ENCODE measurements at places on chromosomes 1 and 21.

- DNase-seq = no peak
Measured at GRCh38 chr1:38133304-38133703, 86.7 kb upstream of the POU3F1 start.

GRCh38 chr1:36523850-36524249 lies 41.1 kb upstream of the CSF3R start:
- DNase-seq = no peak

GRCh38 chr1:245710961-245711903 lies 556.4 kb downstream of the KIF26B start:
- DNase-seq = no peak

- no peak for DNase-seq
Measured at GRCh38 chr1:13556224-13556764, 27.3 kb upstream of the PDPN start.

DNA sequence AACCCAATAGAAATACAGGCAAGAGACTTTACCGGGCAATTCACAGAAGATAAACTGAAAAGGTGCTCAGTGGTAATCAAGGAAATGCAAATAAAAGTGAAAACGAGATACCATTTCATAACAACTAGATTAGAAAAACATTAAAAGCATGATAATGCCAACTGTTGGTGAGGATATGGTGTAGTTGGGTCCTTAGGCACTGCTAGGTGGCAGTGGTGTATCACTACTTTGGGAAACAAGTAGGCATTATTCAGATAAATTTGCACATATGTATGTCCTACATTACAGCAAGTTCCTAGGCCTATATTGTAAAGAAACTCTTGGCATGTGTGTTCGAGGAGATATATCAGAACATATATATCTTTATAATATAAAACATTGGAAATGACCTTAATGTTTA lies 31.0 kb downstream of the AZIN2 start:
- DNase-seq = peak; percentile 55

- DNase-seq = no peak
Measured at GRCh38 chr1:53419034-53419433, 40.2 kb upstream of the DMRTB1 start.

- DNase-seq = no peak
Measured at GRCh38 chr21:29961291-29962027, 21.7 kb upstream of the GRIK1 start.

DNA sequence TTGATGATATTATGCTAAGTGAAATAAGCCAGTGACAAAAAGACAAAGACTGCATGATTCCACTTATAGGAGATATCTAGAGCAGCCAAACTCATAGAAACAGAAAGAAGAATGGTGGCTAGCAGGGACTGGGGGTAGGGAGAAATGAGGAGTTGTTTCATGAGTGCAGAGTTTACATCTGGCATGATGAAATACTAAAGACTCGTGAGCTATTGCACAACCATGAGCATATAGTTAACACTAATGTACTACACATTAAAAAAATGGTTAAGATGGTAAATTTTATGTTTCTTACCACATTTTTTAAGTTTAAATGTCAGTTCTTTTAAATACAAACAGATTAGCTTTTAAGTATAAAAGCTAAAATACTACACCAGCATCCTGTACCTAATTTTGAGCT lies 57.8 kb downstream of the ESRRG start:
- DNase-seq = peak; percentile 24

DNA sequence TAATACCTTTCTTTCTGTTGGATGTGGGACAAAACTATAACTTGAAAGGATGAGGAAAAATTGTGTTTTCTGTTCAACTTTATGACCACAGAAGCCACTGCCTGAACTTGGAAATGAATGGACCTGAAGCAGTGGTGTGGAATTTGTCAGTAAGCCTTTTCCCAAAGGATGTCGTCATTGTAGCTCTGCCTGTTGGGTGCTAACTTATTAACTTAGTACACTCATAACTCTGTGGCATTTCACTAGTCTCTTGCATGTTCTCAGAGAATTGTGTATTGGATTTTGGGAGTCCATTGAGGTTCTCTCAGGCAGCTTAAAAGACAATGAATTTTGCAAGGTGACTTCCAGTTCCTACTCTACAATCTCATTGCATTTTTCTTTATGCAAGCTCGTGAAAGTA lies 49.6 kb downstream of the KCNK2 start:
- no peak for DNase-seq

GRCh38 chr1:168243198-168243597 lies 17.4 kb downstream of the SFT2D2 start:
- no peak for DNase-seq

DNA sequence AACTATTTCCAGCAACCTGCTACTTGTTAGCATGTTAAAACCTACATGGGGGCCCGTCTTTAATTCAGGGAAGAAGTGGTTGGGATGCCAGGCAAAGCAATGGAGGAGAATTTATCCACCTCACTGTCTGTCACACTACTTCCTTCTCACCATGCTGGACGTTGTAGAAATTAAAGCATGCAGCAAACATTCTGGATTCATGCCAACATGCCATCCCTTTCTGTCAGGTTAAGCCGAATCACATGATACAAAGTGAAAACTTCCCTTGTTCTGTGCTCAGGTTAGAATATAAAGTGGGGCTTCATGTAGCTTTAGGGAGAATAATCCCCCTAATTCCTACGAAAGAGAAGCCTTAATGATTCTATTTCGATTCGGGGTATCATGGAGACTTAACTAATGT lies 95.5 kb downstream of the ERG start:
- DNase-seq = no peak

GRCh38 chr21:35019631-35020032 lies 29.5 kb downstream of the RUNX1 start:
- DNase-seq = no peak

DNA sequence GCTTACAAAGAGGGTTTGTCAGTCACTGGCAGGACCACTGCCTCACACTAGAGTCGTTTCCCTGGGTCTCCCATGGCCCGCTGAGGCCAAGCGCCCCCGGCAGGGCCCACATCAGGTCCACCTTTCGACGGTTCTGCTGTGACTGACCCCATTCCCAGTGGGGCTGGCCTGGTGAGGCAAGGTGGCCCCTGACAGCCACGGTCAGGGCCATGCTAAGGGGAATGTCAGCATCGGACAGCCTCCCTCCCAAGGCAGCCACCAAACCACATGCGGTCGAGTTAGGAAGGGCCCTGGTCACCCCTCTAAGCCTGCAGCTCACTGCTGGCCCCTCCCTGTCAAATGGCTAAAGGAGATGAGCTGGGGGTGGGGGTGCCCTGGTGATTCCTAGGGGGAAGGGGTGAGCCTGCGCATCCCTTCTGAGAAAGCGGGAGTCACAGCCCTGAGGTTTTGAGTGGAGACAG lies 2.9 kb upstream of the KIF17 start:
- no peak for DNase-seq

DNA sequence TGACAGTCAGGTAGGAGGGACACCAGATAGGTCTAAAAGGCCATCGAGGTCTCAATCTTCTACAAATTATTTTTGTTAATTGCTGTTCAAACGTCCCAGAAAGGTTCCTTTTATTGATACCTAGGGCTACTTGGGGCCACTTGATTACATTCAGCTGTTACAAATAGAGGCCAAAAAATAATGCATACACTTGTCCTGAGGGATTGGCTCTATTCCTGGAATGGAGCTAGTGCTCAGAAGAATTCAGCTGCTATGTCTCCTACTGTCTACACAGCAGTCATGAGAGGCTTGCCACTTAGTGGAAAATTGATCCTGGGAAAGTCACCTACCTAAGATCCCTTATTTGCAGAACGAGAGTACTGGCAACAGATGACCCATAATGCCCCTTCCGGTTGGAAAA lies 498.3 kb downstream of the ADGRL2 start:
- no peak for DNase-seq

GRCh38 chr21:33441489-33442477 lies 38.0 kb downstream of the TMEM50B start:
- peak; percentile 23 for DNase-seq

DNA sequence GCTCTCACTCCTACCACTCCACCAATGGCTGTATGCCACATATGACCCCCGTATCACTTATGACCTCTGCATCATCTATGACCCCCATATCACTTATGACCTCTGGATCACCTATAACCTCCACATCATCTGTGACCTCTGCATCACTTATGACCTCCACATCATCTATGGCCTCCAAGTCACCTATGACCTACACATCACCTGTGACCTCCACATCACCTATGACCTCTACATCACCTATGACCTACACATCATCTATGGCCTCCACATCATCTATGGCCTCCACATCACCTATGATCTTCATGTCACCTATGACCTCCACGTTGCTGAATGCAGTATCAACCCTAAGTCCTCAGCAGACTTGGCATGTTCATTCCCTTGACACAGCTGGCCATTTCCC lies 271.2 kb downstream of the MATN1 start:
- no peak for DNase-seq
